ENCODE measurements at places on chromosomes 5 and 9.

GRCh38 chr5:123090661-123091297, 1.7 kb downstream of the PRDM6 start:
- DNase-seq = no peak

- no peak for DNase-seq
Measured at GRCh38 chr5:102857076-102857818, 102.1 kb downstream of the PAM start.

DNA sequence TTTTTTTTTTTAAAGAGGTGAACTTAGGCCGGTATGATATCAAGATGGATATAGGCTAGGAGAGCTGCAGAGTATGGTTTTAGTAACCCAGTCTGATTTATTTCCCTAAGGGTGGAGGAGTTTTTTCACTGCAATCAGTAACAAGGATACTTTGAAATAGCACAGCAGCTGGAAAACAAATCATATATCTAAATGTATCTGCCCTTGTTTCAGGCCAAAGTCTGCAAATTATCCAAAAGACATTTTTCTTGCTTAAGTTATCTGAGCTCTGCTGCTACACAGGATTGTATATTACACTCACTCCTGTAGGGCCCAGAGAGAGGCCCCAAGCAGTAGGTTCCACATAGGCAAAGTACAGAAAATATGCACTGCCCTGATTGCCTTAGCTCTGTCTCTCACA, 222.4 kb downstream of the NTRK2 start:
- DNase-seq = no peak

DNA sequence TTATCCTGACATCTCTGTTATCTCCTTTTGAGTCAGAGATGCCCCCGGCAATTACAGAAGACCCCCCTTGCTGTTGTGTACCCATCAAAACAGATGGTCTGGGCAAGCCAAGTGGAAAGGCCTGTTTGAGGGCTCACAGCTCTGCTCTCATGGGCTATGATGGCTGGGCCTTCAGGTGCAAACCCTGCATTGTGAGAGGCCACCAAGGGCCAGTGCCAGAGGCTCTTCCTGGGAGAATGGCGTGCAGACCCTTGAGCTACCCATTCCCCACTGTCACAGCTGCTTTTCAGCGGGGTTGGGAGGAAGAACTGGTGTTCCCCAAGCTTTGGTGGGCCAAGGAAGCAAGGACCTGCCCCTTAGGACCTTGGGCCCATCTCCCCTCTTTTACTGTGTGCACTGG, 174.7 kb upstream of the PPP1R26 start:
- no peak for DNase-seq

GRCh38 chr5:171773106-171773505, 12.5 kb upstream of the SMIM23 start:
- DNase-seq = no peak

DNA sequence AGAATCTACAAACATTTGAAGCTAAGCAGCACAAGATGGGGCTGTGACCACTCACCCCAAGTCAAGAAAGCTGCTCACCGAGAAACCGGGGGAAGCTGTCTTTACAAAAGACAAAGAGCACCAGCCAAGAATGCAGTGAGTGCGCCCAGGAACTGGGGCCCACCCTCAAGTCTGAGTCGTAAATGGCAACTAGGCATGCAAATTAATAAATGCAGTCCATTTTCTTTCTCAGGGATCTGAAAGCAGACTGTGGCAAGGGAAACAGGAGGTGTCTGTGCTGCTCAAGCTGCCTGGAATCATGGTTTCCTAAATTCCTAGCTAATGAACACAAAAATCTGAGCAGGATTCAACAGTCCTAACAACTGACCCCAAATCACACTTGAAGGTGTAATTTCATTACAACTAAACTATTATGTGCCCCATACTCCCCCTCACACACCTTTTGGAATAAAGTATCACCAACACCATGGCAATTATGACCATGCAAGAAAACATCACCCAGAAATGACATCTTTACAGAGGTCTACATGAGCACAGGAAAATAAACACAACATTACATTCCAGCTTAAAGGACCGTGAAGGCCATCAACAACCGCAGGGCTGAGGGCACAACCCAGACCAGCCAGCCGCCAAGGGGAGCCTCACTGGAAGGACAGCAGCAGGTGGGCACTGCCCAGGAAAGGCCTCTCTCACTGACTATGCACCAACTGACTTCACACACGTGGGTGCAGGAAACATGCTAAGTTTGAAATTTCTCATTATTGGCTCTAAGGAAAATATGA, 17.6 kb downstream of the NSUN2 start:
- DNase-seq = no peak
